Panc1 (cell line): ENCODE measurements at places on chromosomes 12 and 14.

GRCh38 chr14:96145116-96145864 lies 59.3 kb upstream of the BDKRB2 start:
- DNase-seq, result no peak

DNA sequence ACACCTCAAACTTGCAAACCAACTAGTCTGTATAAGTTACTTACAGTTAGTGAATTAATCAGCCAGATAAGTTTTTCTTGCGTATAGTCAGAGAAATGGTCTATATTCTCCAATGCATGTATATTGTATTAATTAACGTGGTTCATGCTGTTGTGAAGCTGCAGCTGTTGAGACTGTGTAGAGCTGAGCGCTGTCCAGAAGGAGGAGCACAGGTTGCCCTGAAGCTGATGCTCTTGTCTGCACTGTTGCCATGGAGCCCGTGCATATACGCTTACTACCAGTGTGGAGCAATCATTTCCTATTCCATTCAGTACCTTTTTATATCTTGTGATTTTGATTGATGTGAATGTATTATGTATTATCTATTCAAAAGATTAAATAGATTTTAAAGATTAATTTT lies 74.3 kb upstream of the ARID2 start:
- no peak for DNase-seq

DNA sequence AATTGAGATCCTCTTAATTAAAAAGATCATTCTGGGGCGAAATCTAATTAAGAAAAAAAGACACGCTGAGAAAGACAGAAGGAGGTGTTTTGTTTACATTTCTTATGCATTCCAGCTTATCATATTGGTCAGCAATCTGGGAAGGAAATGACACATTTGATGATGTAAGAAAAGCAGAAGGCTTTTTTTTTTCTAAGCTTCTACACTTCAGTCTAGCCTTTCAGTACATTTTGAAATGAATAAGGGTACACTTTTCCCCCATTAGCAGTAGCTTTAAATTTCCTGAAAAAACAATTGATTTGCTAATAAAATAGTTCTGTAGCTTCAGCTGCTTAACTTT lies 5.9 kb upstream of the GSC start:
- DNase-seq, result no peak

DNA sequence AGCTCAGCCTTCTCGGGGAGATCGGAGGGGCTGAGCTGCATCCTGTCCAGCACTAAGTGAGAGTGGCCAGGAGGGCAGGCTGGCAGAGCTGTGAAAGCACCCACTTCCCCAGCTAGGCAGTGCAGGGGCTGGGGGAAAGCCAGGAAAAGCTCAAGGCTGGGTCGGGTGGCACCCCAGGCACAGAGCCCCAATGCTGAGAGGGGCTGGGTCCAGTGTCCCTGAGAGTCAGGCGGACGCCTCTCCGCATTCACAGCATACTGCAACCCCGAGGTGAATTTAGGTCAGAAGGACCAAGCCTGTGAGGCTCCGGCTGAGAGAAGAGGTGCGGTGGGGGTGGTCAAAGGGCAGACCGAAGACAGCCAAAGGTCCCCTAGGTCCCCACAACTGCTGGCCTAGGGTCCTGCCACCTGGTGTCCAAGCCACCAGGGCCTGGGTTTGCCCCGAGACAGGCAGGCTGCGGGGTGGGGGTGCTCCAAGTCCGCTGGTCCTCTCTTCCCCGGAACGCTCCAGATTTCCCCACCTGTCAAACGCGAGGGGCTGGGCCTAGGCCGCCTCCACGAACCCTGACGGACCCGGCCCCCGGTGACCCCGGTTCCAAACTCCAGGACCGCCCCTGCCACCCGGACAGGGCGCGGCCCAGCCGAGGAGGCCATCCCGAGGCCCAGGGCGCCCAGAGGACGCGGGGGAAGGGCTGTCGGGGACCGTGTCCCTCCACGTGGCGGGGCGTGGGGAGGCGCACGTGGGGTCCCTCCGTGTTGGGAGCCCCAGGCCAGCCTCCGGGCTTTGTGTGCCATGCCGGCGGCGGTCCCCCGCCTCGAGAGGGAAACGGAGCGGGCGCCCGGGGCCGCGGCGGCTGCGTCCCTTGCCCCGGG lies 527 bp downstream of the CAMKK2 start:
- no peak for DNase-seq

- DNase-seq, result no peak
Observed at GRCh38 chr14:89773151-89773550, 181.4 kb downstream of the EFCAB11 start.

GRCh38 chr14:36047912-36048311 lies 128.6 kb downstream of the PTCSC3 start:
- DNase-seq, result no peak

DNA sequence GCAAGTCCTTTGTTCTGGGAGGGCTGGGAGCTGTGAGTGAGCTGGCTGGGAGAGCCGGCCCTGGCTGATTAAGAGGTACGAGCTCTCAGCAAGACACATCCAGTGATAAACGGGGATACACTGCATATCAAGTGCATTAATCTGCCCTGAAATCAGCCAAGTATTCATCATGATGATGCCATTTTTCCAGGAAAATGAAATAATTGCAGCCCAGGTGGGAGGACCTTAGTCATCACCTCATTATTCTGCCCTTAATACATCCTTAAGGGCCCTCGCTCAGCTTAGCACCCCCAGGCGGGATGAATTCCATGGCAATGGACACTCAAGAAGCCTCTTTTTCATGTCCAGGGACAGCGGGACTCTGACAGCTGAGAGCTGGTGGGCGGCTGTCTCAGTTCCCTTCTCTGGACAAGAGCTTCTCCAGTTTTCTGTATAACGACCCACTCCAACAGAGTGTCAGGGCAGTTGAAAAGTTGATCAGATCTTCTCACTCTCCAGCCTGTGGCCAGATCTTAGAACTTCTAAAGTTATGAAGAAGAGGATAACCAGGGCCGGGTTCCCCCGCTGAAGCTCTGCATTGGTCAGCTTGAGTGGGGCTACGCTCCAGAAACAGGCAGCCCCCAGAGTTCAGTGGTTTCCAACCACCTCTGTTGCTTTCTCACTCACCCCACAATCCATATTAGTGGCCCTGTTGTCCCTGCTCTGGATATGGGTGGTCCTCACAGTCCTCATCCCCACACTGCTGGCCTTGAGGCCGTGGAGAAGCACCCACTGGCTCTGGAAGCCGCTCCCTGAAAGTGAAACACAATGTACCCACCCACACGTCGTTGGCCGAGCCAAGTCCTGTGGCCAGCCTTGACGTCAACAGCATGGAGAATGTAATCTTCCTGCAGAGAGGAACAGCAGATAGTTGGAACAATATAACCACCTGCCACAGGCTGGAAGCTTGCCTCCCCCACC lies 306.2 kb upstream of the DIO3 start:
- DNase-seq, result no peak

DNA sequence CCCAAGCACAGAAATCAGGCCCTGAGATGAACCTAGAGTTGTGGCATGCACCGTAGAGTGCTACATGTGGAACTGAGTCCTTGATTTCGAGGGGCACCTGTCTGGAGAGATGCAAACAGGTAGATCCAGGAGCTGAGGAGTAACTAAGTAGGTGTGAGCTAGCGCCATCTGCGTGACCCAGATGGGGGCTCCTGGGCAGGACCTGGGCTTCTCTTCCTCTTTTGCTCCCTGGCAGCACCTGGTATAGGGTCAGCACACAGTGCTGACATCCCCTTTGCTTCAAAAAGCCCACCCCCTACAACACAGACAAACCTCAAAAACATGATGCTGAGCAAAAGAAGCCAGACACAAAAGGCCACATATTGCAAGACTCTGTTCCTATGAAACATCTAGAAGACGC lies 65.8 kb downstream of the PITPNM2 start:
- DNase-seq, result no peak

- no peak for DNase-seq
Observed at GRCh38 chr12:96335270-96335669, 65.0 kb downstream of the CDK17 start.

DNA sequence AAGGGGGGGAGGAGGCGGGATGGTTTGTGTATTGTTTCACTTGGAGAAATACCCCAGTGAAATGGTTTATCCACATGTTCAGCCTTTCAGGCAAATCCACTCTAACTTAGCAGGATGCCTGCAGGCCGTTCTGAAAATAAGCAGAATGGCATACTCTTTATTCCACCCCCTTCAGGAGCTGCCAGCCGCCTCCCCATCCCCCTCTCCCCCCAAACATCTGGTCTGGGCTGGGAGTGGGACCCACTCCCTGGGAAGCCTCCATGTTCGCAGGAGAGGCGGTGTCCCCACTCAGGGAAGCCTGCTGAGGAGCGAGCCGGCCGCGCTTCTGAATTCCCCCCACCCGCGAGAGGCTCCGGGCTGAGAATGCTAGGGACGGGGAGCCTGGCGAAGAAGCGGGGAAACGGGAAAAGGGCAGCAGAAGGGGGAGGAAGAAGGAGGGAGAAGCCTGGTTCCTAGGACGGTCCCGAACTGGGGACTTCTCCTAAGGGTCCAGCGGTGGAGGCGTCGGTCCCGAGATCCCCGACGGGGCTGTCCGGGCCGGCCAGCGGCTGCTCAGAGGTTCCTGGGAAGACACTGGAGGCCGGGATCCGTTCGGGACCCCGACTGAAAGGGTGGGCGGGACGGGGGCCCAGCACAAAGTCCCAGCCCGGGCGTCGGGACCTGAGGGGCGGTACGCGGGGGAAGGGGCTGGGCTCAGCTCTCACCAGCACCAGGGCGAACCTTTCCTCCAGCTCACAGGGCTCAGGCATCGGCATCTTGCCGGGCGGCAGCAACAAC lies 666 bp downstream of the FMNL3 start:
- no peak for DNase-seq

- DNase-seq, result no peak
Observed at GRCh38 chr14:104443391-104444158, 136.0 kb upstream of the C14orf180 start.

DNA sequence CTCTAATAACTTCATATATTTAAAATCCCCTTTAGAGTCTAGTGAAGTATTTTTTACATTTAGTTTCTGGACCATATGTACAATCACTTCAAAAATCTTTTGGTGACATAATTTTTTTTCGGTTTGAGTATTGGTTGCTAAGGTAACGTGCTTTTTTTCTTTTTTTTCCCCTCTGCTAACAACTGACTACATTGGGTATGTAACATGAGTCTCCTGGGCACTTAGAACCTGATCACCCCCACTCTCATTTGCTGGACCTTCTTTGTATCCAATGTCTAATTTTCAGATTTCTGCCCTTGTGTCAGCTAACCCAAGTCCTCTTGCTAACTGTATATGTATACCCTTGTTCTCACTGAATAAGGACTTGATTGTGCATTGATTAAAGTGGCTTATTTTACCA lies 592.9 kb upstream of the FLRT2 start:
- no peak for DNase-seq

- DNase-seq, result peak; percentile 64
Observed at GRCh38 chr12:69688471-69689427, 10.4 kb downstream of the BEST3 start.
